Fibroblast of villous mesenchyme (primary cell): ENCODE measurements at places on chromosomes 2 and 18. TPM values are rescaled to one million over a fixed set of nuclear protein-coding genes. Genes with fewer than 3 reads are reported as not detected.

- DNase-seq, result peak; percentile 20
These were observed 123.3 kb downstream of the NCK2 start for GRCh38 chr2:105868060-105868459.

DNA sequence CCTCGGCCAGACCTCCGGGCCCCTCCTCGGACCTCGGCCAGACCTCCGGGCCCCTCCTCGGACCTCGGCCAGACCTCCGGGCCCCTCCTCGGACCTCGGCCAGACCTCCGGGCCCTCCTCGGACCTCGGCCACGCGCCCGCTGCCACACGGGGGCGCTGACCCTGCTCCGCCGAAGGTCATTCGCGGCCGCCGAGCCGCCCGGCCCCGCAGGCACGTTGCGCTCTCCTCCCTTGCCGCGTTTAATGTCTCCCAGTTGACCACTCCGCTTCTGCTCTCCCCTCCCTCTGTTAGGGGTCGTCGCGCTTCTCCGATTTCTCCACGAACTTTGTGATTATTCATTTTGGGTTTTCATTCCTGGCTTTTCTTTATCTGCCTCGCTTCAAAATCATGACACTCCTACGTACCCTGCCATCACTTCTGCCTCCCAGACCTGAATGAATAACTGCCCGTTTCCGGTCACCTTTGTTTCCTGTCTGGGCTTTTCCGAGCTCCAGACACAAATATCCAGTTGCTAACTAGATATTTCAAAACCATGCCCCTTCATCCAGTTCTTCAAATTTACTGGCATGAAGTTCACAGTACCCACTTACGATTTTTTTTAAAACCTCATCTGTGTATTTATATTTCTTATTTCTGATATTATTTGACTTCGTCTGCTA lies 14.8 kb upstream of the COLEC12 start:
- DNase-seq, result no peak

- peak; percentile 70 for DNase-seq
These were observed 43.1 kb upstream of the LONRF2 start for GRCh38 chr2:100365434-100365833.

DNA sequence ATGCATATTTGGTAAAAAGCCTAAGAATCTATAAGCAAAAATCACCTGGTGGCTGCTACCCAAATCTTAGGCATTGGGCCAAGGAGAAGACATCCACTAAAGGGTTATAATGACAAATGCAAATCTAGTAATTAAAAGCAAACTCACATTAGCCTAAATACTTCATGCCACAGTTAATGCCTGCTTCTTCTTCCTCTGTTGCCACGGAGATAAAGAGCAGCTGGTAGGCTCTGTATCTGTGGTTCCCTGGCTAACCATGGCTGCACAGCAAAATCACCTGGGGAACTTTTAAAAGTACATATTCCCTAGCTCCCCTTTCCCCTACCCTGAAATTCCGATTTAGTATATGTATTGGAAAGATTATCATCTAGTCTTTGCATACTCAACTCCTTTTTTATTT lies 114.3 kb downstream of the LNPK start:
- no peak for DNase-seq

DNA sequence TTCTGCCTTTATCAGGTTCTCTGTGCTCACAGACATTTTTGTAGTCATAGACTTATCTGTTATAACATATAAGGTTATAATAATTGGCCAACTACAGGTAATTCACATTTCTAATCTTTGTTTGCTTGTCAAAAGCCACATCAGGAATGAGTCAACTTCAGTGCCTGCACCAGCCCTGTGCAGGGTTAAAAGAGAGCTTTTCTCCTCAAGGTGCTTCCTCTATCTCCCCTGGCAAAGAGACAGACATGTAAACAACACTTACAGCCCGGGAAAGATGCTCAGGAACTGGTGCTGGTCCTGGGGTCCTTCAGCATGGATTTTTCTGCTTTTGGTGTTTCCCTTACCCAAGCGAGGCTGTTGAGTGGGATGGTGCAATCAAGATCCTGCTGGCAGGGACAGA lies 7.7 kb upstream of the EHD3 start:
- no peak for DNase-seq

DNA sequence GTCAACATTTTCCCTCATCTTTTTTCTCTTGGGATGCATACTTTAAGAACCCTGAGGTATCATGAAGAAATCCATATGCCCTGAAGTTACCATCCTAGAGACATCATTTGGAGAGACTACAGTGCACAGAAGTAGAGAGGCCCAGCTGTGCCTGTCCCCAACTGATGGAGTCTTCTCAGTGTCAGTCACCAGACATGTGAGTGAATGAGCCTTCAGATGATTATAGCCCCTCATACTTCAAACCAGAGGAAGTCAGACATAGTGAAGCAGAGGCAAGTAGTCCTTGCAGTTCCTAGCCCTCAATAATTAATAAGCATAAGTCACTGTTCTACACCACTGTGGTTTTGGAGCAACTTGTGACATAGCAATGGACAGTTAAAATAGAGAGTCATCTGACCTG lies 194.4 kb upstream of the ITGA4 start:
- DNase-seq, result no peak

DNA sequence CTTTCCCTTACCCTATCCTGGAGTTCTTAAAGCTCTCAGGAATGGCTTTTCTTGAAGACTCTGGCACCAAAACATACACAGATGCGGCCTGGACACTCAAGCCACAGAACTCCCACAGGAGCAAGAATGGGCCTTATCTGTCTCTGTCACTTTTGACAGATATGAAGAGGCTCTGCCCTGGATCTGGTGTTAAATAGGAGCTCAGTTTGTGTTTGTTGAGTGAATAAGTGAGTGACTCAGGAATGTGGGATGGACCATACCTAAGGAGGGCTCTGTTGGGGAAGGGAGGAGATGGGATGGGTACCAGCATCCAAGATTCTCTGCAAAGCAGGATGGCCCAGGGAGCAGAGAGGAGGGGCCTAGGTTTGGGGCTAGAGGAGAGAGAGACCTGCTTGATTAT lies 33.9 kb upstream of the EPAS1 start:
- no peak for DNase-seq

DNA sequence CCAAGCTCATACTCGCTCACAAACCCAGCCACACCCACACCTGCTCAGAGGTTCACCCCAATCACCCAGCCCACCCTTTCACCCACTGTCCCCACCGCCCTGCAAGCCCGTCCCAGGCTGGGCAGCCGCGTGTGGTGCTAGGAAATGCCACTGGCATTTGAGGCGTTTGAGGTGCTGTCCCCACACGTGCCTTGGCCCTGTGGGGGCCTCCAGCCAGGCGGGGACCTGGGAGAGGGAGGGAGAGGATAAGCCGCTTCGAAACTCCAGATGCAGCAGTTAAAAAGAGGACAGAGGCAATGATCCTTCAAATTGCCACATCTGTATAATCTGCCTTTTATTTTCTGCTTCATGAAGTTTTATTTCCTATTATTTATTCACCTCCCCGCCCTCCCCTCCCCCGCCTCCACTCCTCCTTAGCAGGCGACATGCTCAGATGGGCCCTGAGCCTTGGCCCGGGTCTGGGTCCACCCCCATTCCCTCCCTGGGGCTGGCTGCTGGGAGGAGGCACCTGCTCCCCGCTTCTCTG lies 35.9 kb downstream of the PSD4 start:
- DNase-seq, result no peak

DNA sequence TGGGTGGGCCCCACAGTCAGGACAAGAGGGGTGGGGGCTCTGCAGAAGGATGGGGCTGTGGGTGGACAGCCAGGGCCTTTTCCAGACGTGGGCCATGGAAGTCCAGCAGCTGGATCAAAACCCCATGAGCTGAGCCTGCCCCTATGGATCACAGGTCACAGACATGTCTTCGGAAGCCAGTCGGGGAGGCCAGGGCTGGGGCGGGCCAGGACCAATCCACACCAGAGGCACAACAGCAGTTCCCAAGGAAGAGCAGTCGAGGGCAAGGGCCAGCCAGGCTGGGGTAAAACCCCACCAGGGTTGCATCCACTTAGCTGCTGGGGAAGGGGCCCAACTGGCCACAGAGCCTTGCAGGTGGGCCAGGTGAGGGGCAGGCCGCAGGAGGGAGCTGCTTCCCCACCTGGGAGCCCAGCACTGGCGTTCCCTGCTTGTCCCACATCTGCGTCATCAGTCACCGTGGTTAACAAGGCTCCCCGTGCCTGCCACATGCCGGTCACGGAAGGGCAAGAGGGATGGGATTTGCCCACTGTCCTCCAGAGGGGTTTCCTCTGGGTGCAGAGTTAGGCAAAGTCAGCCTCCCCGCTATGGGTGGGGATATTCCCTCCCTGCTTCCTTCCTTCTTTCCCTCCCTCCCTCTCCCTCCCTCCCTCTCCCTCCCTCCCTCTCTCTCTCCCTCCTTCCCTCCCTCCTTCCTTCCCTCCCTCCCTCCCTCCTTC lies 46.4 kb upstream of the ODC1 start:
- no peak for DNase-seq

GRCh38 chr18:25145731-25146511 lies 206.0 kb downstream of the ZNF521 start:
- no peak for DNase-seq

DNA sequence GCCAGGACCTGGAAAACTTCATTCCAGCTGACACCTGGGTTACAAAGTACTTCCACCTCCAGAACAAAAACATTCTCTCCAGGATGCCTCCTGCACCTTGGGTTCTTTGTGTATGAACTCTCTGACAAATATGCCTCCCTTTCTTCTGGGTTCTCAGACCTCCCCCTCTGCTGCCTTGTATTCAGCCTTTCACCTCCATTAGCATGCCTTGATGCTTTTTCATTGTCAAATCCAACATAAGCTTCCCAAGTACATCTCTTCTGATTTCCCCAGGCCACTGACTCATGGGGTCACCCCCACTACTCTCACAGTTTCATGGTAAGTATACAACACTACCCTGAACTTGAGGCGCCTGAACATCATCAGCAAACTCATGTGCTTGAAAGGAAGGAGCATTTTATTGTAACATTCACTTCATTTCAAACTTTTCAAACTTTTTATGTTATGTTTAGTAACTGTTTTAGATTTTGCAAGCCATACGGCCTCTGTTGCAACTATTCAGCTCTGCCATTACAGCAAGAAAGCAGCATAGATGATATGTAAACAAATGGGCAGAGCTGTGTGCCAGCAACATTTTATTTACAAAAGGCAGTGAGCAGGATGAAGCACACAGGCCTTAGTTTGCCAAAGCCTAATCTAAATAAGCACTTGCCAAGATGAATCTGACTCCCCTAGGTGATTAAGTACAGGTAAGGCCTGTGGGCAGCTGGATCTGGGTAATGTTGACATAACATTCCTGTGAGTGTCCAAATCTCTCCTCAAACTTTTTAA lies 32.5 kb upstream of the MRPS9 start:
- peak; percentile 17 for DNase-seq

- no peak for DNase-seq
These were observed 129.8 kb downstream of the BCL2 start for GRCh38 chr18:63189817-63190216.

DNA sequence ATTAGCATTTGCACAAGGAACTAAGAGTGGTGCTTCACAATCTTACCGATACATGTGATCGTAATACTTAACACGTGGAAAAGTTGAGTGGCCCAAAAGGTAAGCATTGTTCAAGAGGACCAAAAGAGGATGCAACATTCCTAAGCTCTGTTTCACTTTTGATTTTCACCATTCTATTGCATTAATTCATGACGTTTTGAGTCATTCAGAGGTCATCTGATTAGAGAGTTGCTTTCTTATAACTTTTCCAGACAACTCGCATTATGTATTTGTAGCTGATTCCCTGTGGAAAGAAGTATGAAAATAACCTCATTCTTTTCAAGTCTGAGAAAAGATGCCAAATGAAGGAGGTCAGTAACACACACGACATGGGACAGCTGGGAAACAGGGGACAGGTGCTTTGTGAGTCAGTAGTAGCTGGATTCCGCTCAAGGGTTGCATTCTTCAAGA lies 344.4 kb downstream of the RND3 start:
- DNase-seq, result peak; percentile 73

DNA sequence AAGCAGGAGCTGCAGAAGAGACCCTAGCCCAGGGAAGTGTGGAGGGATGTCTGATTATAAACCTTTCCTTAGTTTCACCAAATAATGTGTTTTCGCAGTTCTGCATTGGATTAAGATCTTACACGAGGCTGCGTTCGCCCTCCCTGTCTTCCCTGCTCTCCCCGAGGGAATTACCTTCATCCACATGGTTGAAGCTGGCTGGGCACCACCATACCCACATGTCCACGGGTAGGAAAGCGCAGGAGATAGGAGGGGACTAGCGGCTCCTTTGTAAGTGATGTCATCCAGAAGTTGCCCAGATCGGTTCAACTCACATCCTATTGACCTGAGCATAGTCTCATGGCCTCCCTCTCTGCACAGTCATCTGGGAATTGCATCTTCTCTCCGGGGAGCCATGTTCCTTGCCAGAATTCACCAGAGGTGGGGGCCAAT lies 1.1 kb downstream of the TTL start:
- peak; percentile 63 for DNase-seq

DNA sequence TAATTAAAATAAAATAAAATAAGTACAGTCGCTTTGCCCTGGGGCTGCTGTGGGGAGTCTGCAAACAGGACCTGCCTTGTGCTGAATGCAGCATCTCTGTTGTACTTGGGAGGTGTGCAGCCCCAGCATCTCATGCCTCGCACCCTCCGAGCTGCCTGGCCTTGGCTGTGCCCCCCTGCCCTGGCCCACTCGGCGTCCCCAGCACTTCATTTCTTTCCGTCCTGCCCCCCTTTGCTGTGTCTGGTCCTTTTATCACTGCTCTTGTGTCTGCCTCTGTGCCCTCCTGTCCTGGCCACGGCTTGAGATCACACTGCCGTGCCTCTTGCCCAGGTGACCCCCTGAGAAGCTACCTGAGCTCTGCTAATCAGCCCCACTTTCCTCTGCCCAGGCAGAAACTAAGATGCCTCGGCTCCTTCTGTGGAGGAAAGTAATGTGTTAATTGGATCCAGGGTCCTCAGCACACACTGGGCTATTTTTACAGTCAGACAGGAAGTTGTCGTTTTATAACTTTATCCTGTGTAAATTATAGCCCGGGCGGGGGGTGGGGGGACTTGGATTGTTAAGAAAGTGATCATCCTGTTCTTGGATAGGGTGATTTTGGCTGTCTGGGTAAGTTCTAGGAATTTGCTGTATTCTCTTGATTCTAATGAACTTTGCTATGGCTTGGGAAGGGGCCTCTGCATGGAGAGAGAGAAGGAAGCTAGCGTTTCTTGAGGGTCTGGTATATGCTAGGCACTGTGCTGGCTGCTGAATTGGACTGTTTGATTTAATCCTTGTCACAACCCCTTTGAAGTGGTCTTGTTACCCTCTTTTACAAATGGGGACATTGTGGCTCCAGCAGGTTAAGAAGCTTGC lies 69.4 kb downstream of the AGAP1 start:
- DNase-seq, result no peak

DNA sequence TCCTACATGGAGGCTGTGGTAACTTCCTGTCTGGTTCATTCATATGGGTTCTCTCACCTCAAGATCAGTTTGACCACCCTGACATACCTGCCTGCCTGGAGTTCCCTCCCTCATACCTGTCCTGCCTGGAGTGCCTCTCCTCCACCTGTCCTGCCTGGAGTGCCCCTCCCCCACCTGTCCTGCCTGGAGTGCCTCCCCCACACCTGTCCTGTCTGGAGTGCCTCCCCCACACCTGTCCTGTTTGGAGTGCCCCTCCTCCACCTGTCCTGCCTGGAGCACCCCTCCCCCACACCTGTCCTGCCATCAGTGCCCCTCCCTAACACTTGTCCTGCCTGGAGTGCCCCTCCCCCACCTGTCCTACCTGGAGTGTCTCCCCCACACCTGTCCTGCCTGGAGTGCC lies 461.9 kb downstream of the PTPRM start:
- no peak for DNase-seq

Gene CDK5R2
- not detected in 2 replicates for total RNA-seq

Gene SFT2D3
- 4.7 and 5.8 TPM in 2 replicates for total RNA-seq

Gene DIPK1C
- not detected in 2 replicates for total RNA-seq

Gene HMSD
- total RNA-seq, result 1.3 TPM in 2 replicates

Gene SCYGR2
- total RNA-seq, result not detected in 2 replicates

Gene FBXO41
- total RNA-seq, result 1.3 and 1.6 TPM in 2 replicates

Gene ITGA6
- total RNA-seq, result 58.0 and 131 TPM in 2 replicates

Gene IL1F10
- not detected in 2 replicates for total RNA-seq

Gene ALKAL2
- total RNA-seq, result 0.43 TPM in 1 of 2 replicates, not detected in the other

Gene CREG2
- total RNA-seq, result not detected in 2 replicates
